ENCODE measurements at places on chromosomes 6 and 20.
A peak's percentile ranks its signal among the peaks of the same experiment; 100 is the strongest.

GRCh38 chr6:161418463-161418945 is 144.6 kb upstream of the AGPAT4 start:
- DNase-seq: peak; percentile 69

DNA sequence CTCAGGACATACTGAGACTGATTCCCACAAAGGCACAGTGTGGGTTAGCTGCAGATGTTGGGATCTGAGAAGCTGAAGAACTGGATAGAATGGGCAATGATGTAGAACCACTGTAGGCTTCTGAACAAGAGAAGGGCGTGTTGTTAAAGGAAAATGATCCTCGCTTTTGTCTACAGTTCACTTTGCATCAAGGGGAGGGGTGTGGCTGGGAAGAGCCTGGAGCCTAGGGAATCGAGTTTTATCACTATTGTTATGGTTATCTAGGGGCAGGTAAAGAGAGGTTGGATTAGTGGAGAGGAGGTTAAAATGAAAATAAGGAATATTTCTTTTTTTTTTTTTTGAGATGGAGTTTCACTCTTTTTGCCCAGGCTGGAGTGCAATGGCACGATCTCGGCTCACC is 768.1 kb downstream of the KIF16B start:
- DNase-seq: no peak

DNA sequence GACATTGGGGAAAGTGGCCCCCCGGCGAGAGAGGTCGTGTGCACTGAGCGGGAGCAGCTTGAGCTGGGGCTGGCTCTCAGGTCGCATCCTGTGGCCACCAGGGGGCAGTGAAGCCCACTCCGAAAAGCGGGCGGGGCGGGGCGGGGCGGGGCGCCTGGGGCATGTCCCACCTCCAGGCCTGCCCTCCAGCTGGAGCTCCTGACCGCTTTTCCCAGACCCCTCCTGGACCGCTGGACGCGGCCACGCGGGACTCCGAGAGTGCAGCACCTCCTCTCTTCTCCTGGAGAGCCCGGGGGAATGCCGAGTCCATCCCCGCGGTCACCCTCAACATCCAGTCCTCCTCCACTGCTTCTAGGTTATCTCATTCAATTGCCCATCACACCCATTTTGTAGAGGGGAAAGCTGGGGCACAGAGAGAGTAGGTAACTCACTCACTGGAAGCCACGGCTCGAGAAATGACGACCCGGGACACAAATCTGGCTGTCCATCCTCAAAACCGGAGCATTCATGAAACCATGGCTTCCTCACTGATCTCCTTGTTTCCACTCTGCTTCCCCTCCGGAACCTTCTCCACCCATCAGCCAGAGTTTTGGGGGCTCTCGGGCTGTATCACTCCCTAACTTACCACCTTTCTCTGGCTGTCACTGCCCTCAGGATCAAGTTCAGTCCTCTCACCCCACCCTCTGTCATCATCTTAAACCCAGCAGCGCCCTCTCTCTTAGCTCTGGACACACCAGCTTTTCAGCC is 24.1 kb downstream of the COX4I2 start:
- peak; percentile 79 for DNase-seq

GRCh38 chr6:147166992-147167391 is 37.2 kb upstream of the STXBP5 start:
- no peak for DNase-seq

- no peak for DNase-seq
Observed at GRCh38 chr6:72850469-72850868, 228.6 kb downstream of the KCNQ5 start.

GRCh38 chr6:159639721-159640120 is 53.3 kb downstream of the SOD2 start:
- no peak for DNase-seq

- no peak for DNase-seq
Observed at GRCh38 chr20:61517419-61517818, 265.4 kb downstream of the CDH4 start.

GRCh38 chr6:168132531-168133167 is 53.6 kb upstream of the FRMD1 start:
- DNase-seq: no peak

DNA sequence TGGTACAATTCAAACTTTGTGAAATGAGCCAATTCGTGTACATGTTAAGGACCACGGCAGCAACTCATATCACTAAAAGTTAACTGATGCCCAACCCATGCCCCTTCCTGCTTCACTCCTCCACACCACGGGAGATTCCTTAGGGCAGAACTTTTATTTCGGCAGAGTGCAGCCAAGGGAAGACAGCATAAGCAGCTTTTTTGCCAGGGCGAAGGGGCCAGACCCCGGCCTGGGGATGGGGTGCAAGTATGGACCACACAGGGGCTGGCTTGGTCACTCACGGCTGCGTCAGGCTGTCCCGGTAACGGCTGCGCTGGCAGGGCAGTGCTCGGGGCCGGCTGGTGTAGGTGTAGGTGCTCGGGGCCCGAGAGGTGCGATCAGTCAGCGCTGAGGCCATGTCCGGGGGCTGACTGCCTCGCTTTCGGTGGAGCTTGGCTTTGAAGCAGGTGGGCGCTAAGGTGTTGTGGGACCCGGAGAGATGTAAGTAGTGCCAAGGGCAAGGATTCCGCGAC is 792 bp downstream of the RSPH3 start:
- DNase-seq: no peak

DNA sequence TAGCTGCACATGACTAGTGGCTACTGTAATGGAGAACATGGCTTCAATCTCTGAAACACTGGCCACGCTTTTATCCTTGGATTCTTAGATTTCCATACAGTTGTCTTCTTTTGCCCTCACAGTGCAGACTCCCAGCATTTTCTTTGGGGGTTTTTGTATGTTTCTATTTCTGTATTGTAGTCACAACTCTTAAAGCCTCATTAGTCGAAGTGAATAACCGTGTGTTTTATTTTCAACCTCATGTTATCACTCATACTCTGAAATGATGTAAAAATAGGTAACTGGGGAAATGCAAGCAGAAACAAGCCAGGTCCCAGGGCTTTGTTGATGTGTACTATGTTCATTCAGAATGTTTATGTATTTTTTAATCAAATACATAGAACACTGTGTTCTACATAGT is 162.9 kb downstream of the JARID2 start:
- DNase-seq: no peak

DNA sequence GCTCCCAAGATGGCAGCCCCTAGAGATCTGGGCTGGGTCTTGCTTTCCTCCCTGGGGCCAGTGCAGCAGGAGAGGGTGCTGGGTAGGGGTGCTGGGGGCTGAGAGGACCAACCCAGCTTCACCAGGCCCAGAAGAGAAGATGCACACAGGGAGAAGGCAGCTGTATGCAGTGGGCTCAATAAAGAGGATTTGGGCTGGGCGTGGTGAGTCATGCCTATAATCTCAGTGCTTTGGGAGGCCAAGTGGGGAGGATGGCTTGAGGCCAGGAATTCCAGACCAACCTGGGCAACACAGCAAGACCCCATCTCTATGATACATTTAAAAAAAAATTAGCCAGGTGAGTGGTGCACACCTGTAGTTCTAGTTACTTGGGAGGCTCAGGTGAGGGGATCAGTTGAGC is 25.7 kb upstream of the EMILIN3 start:
- DNase-seq: no peak

DNA sequence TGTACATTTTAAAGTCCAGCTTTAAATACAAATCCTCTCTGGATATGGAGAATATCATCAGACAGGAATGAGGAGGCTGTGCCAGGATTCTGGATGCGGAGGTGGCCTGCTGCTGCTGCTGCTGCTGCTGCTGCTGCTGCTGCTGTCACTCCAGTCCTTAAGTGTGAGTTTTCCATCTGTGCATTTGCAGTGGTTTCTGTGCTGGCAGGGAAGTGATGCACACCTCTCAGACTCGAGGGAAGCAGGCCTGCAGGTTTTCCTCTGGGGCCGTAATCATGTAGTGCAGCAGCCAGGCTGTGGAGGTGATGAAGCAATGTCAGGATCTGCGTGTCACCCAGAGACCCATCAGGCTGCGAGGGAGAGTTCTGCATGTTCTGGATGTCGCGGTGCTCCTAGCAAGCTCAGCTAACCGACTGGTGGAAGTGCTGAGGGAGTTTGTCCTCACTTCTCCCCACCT is 32.0 kb downstream of the CFAP61 start:
- no peak for DNase-seq

GRCh38 chr6:26375270-26375669 is 7.6 kb upstream of the BTN2A2 start:
- no peak for DNase-seq

GRCh38 chr20:13744352-13744751 is 40.4 kb downstream of the ESF1 start:
- DNase-seq: peak; percentile 3

GRCh38 chr6:37919417-37920157 is 100.1 kb downstream of the ZFAND3 start:
- DNase-seq: no peak

DNA sequence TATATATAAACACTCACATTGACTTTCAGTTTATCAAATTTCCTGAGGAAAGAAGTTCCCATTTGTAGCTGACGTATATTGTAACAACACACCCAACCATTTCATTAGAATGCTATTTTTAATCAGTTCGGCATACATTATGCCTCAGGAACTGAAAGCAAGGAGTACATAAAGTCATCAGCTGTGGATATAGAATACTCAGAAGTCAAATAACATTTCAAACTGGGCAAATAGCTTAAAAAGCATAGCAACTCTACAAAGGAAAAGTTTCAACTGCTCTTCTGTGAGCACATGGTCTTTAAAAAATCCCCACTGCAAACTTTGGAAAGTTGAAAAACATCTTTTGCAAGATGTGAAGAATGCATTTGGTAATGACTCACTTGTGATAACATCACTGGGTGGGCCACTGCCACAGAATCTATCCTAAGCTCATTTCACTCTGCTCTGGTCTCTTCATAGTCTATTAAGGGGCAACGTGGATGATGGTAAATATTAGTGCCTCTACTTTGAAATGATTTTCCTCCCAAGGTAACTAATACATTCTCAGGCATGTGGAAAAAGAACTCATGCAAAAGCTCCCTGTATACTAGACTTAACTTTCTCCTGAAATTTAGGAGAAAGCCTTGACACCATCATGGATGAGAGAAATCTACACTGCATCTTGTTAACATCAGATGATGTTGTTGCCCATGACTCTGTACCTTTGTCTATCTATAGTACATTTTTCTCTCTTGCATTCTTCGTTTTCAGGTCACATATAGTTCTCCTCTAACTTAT is 49.2 kb downstream of the FYN start:
- peak; percentile 75 for DNase-seq

- no peak for DNase-seq
Observed at GRCh38 chr6:16721977-16722376, 39.3 kb downstream of the ATXN1 start.

DNA sequence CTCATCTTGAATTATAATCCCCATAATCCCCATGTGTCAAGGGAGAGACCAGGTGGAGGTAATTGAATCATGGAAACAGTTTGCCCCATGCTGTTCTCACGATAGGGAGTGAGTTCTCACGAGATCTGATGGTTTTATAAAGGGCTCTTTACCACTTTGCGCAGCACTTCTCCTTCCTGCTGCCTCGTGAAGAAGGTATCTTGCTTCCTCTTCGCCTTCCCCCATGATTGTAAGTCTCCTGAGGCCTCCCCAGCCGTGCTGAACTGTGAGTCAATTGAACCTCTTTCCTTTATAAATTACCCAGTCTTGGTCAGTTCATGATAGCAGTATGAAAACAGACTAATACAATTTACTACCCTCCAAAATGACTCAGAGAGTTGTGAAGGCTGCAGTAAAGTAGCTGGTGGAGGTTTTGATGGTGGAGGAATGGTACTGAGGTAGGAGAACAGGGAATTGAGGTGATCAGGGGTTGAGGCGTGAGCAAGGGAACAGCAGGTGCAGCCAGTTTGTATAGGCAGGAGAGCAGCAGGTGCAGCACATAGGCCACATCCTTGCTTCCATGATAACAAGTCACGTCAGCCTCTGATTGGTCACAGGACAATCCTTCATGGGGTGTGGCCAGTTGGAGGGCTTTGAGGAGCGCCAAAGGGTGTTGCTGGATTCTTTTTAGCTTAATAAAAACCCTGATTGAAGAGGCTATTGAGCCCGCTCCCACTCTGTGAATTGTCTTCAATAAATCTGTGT is 150.0 kb downstream of the CDC5L start:
- no peak for DNase-seq

GRCh38 chr6:3579652-3580175 is 122.9 kb upstream of the SLC22A23 start:
- no peak for DNase-seq

- DNase-seq: no peak
Observed at GRCh38 chr6:18022398-18023231, 35.2 kb upstream of the KIF13A start.

DNA sequence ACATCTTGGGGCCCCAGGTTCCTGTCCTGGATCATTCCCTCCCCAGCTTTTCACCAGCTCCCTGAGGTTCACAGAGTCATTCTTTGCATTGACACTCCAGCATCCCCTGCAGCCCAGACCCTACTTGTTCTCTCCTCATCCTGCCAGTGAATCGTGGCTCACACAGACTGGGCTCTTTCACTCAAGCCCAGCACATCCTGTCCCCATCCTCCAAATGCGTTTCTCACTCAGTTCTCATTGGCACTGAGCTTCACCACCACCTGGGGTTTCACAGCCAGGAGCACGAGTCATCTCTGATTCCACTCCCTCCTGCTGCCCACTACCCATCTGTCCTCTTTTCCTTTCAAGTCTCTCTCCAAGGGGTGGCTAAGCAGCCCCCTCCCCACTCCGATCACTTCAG is 85.4 kb upstream of the NNAT start:
- DNase-seq: no peak

GRCh38 chr20:36974660-36975059 is 23.2 kb upstream of the SAMHD1 start:
- no peak for DNase-seq

- no peak for DNase-seq
Observed at GRCh38 chr6:115485400-115485799, 575.3 kb downstream of the FRK start.

GRCh38 chr6:14713008-14713960 is 532.6 kb upstream of the JARID2 start:
- DNase-seq: peak; percentile 77

- peak; percentile 91 for DNase-seq
Observed at GRCh38 chr6:31834367-31835250, 7.1 kb downstream of the HSPA1B start.

- DNase-seq: no peak
Observed at GRCh38 chr20:1809131-1809572, 86.1 kb upstream of the SIRPA start.

GRCh38 chr6:151494235-151494935 is 568 bp downstream of the CCDC170 start:
- DNase-seq: peak; percentile 22

GRCh38 chr6:167993169-167993568 is 4.3 kb upstream of the KIF25 start:
- DNase-seq: no peak

GRCh38 chr6:44622956-44623355 is 235.4 kb downstream of the CDC5L start:
- DNase-seq: peak; percentile 20

- DNase-seq: no peak
Observed at GRCh38 chr6:166589337-166589731, 2.9 kb upstream of the RAMACL start.

DNA sequence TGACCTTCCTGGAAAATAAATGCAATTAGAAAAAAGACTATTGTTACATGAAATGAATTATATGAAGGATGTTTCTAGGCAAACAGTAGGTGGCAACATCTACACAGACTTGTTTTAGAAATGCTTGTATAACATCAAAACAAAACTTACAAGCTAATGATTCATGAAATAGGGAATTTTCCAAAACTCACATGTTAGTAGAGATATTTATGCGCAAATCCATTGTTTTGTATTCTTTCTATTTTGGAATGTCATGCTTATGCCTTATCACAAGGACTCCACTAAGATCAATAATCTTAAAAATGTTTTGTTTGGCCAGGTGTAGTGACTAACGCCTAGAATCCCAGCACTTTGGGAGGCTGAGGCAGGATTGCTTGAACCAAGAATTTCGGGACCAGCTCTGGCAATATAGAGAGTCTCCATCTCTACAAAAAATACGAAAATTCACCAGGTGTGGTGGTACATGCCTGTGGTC is 32.3 kb upstream of the LGSN start:
- DNase-seq: peak; percentile 68

Data from inflammatory macrophage treated with lipopolysaccharide for 1 hour (primary cell).